ENCODE measurements at places on chromosomes 13 and 19.

- DNase-seq = no peak
- peaks cover 15% of the 10 kb centered on the region for H3K27me3 ChIP-seq
- no peak overlapping the region for H3K4me3 ChIP-seq
- no peaks in the 10 kb centered on the region for H3K4me1 ChIP-seq
- H3K36me3 ChIP-seq = no peaks in the 10 kb centered on the region
These were observed 661 bp downstream of the FREM2 start for GRCh38 chr13:38687246-38688229.

- no peak overlapping the region for H3K4me3 ChIP-seq
- no peaks in the 10 kb centered on the region for H3K27me3 ChIP-seq
- no peaks in the 10 kb centered on the region for H3K4me1 ChIP-seq
These were observed 557.1 kb downstream of the DACH1 start for GRCh38 chr13:71309905-71310304.

- no peak for DNase-seq
- H3K27ac ChIP-seq = no peak overlapping the region
- peaks cover 3% of the 10 kb centered on the region for H3K36me3 ChIP-seq
- H3K4me3 ChIP-seq = no peak overlapping the region
- H3K27me3 ChIP-seq = no peaks in the 10 kb centered on the region
- H3K4me1 ChIP-seq = no peaks in the 10 kb centered on the region
These were observed 985.6 kb downstream of the SLITRK5 start for GRCh38 chr13:88656751-88657150.

GRCh38 chr13:83190020-83190419 lies 692.3 kb downstream of the SLITRK1 start:
- H3K27me3 ChIP-seq = no peaks in the 10 kb centered on the region
- H3K4me1 ChIP-seq = no peaks in the 10 kb centered on the region
- no peaks in the 10 kb centered on the region for H3K36me3 ChIP-seq
- no peak for DNase-seq
- no peak overlapping the region for H3K4me3 ChIP-seq

DNA sequence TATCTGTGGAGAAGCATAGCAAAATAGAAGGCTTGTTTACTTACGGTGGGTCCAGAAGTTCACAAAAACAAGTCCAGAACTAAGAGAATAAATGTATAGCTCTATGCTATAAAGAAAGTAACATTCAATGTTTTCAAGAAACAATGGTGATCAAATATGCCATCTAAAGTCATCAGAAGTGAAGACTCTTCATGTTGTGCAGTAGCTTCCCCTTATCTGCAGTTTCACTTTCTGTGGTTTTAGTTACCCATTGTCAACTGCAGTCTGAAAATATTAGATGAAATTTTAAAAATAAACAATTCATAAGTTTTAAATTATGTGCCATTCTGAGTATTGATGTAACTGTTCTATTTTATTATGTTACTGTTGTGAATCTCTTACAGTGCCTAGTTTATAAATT lies 72.5 kb downstream of the EDNRB start:
- no peak overlapping the region for H3K4me3 ChIP-seq
- no peaks in the 10 kb centered on the region for H3K27me3 ChIP-seq
- no peak overlapping the region for H3K27ac ChIP-seq

DNA sequence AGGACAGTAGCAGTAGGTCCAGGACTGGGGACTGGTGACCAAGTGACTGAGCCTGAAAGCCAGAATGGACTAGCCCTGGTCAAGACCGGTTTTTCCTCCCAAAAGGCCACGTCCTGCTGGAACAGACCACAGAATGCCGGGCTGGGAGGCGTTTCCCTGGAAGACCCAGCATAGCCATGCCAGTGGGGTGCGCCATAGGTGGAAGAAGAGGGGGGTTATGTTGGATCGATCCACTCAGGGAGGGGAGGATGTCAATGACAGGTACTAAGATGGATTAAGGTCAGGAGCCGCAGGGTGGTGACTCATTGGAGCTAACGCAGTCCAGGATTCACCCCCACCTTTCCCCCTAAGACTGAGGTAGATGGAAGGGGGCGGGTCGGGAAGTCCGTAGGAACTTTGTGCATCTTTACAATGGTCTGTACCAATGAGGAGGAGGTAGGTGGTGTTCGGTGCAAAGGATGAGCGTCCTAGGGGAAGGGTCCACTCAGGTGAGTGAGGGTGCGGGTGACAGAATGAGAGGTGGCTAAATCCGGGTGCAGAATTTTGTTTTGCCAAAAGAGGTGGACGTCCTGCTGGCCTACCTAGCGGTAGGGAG lies 21.0 kb downstream of the VASP start:
- peak overlapping the region; percentile 24 for H3K27ac ChIP-seq
- no peak for DNase-seq
- H3K4me3 ChIP-seq = no peak overlapping the region
- no peaks in the 10 kb centered on the region for H3K27me3 ChIP-seq
- peaks cover 27% of the 10 kb centered on the region for H3K36me3 ChIP-seq

DNA sequence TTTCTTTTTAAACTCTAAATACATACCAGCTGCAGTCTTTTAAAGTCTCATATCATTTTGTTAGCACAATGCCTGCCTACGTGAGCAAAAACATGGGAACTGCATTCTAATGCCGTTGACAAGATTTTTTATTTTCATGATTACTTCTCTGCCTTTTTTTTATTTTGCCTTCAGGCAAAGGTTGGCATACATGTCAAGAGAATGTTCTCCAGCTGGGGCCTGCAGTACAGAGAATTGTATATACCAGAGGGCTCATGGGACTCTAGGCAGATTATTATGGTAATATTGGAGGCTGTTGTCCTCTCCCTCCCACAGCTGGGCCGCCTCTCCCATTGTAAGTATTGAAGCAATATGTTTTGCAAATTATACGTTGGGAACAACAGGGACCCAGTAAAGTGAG lies 53.9 kb upstream of the OBI1 start:
- no peak overlapping the region for H3K27ac ChIP-seq
- no peak overlapping the region for H3K4me3 ChIP-seq
- no peaks in the 10 kb centered on the region for H3K36me3 ChIP-seq
- H3K4me1 ChIP-seq = peaks cover 7% of the 10 kb centered on the region
- peaks cover 51% of the 10 kb centered on the region for H3K27me3 ChIP-seq

DNA sequence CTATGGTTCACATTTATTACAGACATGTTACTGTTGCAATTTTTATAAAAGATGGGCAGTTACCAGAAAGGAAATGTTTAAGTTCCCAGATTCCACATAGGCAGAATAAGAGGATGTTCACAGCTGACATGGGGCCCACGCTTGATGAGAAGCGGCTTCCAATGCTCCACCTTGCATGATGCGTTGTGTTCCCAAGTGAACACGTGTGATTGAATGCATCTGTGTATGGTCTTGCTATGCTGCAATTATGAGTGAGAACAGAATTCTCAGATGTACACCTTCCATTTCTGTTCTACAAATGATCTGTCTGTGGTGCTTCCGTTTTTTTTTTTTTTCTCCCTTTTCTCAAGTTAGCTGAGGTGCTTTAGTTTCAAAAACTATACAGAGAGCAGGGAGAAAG lies 15.5 kb downstream of the UPF3A start:
- no peaks in the 10 kb centered on the region for H3K27me3 ChIP-seq
- peaks cover 6% of the 10 kb centered on the region for H3K4me1 ChIP-seq
- H3K27ac ChIP-seq = no peak overlapping the region
